ENCODE measurements at places on chromosomes 1 and 21.

DNA sequence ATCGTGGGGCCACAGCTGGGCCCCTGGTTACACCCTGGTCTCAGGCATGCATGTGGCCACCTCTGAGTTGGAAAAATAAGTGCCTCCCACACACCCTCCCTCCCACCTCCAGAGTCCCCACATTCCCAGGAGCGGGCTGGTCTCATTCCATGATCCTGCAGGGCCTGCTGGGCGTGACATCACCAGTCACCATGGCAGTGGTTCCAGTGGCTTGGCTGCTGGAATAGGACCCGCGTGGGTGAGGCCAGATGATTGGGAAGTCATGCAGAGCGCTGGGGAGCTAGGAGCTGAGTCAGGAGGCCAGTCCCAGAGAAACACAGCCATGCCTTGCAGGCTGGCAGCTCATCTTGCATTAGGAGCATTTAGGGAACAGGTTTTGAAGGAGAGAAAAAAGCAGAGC is 125.4 kb upstream of the TMEM51 start:
- no peak for DNase-seq

GRCh38 chr1:58808077-58808476 is 24.2 kb upstream of the JUN start:
- DNase-seq: no peak

- no peak for DNase-seq
These were observed 156.6 kb downstream of the APP start for GRCh38 chr21:26013970-26014369.

DNA sequence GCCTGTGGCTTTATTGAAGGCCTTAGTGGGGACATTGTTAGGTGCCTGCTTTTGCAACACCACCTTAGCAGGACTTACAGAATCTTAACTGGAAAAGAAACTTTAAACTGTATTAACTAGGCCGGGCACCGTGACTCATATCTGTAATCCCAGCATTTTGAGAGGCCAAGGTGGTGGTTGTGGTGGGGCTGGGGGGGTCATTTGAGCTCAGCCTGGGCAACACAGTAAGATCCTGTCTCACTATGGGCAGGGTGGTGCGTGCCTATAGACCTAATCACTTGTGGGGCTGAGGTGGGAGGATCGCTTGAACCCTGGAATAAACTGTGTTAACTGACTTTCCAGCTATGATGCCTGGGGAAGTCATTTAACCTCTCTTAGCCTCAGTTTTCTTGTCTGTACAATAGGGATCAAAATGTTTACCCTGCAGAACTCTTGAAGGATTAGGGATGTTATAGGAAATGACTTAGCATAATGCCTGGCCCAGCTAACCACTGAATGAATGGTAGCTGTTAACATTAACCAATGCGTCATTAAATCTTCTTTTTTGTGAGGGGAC is 39.5 kb downstream of the IER5 start:
- DNase-seq: no peak

GRCh38 chr1:5109633-5110032 is 455.2 kb downstream of the AJAP1 start:
- no peak for DNase-seq

DNA sequence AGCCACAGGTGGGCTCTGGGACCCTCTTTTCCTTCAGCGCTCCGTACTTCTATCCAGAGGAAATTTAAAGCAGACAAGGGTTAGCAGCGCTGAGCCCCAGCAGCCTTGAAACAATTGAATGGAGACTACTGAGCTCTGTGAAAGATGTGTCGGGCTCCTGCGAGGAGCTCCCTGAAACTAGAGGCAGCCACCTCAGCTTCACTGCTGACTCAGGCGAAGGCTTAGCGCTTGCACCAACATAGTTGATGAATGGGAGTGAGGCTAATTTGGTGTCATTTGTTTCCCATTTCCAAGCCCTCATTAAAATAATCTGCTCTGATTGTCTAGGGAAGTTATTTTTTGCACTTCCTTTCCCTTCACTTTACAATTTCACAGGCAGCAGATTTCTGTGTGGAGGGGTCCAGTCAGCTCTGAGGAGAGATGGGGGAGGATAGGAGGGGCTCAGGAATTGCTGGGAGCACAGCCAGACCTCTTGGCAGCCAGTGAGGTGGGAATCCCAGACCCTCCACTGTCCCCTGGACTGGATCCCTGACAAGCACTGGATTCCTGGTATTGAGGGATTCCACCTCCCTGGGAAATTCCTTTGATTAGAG is 398.9 kb upstream of the PLXNA2 start:
- no peak for DNase-seq

DNA sequence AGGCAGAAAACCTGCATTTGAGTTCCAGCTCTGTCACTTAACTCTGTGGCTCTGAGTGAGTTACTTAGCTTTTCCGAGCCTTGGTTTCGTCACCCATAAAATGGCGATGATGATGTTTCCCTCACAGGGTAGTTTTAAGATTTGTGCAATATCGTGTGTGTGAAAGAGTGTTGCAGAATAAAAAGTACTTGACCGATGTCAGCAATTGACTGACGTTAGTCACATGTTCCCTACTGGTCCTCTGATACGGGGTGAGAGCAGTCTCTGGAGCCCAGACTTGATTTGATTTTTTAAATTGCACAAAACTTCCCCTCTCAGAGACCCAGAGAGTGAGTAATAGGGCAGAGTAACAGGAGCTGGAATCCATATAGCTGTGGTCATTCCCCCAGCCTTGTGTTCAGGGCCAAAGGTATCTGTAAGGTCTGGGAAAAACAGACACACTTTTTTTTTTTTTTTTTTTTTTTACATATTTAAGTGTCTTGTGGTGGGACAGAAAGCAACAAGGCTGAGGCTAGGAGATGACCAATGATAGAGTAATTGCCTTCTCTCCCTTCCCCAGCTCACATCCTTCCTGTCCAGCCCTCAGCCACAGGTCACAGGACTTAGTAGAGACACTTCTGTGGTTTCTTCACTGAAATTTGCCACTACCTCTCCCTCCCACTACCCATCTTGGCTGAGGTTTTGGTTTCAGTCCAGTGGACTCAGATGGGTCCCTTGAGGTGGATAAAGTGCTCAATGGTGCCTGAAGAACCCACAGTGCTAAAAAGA is 2.0 kb downstream of the FCER1G start:
- DNase-seq: no peak

All from stimulated activated CD8-positive, alpha-beta memory T cell treated with anti-CD3 and anti-CD28 coated beads, Interleukin-2, amount 100 ng/mL, for 1 hour (primary cell).